ENCODE measurements at places on chromosomes 12 and 14.
A peak's percentile ranks its signal among the peaks of the same experiment; 100 is the strongest.

GRCh38 chr14:20827326-20827725 lies 24.7 kb upstream of the RNASE1 start:
- DNase-seq, result no peak

GRCh38 chr12:132327336-132328171 lies 1.8 kb downstream of the GALNT9 start:
- DNase-seq, result peak; percentile 44

GRCh38 chr12:127310548-127310947 lies 956.4 kb upstream of the TMEM132C start:
- DNase-seq, result peak; percentile 47

- no peak for DNase-seq
Measured at GRCh38 chr14:32286602-32287001, 42.5 kb upstream of the AKAP6 start.

DNA sequence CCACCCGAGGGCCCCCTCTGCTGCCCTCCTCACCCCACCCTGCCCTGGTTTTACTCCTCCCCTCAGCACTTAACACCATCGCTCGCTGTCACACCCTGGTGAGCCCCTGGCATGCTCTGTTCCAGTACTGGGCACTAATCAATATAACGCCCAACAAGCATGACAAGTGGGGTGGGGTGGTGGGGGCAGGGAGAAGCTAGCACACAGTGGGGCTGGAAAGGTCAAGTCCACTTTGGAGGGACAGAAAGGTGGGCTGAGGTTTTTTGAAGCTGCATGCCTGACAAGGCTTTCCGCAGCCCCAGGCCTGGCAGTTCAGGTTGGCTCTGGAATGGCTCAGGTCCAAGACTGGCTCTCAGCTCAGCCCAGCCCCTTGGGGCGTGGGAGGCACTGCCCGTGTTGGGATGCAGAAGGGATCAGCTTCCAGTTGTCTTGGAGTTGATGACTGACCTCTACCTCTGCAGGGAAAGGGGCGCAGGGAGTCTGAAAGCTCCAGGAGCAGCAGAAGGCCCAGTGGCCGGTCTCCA lies 34.1 kb downstream of the PLEKHG3 start:
- no peak for DNase-seq

GRCh38 chr12:26921886-26922285 lies 15.9 kb downstream of the INTS13 start:
- DNase-seq, result no peak

DNA sequence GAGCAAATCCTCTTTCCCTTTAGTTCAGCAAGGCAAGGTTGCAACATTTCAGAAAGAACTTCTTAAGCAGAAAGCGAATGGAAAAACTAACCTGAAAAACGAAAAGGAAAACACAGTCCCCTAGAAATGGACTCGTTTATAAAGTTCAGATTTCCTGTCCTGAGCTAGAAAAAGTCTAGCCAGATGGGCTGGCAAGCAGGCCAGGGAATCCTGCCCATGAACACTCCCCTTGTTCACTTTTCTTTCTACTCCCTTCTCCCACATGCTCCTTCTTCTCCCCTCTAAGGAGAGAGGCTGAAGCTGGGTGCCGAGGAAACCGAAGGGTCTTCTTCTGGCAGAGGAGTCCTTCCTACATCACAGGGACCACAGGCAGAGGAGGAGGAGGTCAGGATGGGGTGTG lies 27.1 kb downstream of the LTBP2 start:
- DNase-seq, result no peak

DNA sequence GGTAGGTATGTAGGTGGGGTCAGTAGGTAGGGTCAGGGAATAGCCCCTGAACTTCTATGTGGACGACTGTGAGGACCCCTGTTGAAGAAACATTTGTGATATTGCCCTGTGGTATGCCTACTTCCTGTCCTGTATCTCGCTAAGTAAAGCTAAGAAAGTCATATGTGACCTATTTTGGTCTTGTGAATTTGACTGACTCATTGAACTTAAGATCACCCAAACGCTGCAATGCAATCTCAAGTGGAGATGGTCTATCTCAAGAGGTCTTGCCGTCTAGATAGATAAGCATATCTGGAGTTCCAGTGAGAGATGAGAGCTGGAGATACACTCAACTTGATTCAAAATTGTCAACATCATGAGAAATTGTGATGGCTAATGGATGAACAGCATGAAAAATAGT lies 73.8 kb downstream of the TRAFD1 start:
- no peak for DNase-seq
